ENCODE measurements at places on chromosomes 7 and 10.

DNA sequence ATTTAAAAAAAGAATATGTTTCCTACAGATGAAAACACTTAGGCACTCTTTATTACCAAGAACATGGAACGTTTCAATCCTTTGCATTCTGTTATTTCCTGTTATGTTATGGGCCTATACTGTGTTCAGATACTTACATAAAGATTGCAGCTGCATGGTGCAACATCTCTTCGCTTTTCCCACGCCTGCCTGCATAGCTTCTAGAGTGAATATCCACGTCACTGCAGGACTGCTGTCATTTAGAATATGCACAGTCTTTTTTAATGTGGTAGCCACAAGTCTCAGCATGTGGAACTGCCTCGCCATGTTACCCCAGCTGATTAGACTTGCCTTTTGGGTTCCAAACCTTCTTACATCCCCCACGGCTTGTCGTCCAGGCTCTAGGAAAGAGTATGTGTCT lies 69.6 kb upstream of the GATA3 start:
- no peak for DNase-seq

DNA sequence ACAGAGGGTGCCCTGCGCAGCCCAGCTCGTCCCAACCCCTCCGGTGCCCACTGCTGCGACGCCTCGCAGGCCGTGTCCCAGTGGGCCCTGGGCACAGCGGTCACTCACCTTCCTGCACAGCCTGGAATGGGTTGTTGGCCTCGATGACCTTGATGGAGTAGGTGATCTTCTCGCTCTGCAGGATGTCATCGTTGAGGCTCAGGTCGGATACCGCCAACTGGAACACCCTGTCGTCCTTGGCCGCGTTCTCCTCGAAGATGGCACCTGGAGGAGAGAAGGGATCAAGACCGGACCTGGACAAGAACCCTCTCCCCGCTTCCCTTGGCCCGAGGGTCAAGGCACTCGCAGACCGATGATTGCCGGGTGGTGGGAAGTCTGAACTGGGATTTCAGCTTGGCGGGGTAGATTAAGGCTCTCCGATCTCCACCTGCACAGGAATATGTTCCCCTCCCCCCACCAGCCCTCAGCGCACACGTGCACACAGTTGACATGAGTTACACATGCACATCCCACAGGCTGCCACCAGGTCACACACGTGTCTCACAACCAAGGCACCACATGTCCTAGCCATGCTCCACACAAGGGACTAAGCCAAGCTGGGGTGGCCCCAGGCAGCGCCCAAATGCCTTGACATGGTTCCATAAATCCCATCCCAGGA lies 2.6 kb downstream of the GRID1 start:
- DNase-seq: no peak

GRCh38 chr7:18019555-18019954 lies 8.1 kb downstream of the PRPS1L1 start:
- DNase-seq: no peak

GRCh38 chr7:152674860-152675758 lies 832 bp downstream of the XRCC2 start:
- no peak for DNase-seq

- DNase-seq: no peak
Observed at GRCh38 chr10:124621637-124622036, 122.5 kb downstream of the FAM53B start.

DNA sequence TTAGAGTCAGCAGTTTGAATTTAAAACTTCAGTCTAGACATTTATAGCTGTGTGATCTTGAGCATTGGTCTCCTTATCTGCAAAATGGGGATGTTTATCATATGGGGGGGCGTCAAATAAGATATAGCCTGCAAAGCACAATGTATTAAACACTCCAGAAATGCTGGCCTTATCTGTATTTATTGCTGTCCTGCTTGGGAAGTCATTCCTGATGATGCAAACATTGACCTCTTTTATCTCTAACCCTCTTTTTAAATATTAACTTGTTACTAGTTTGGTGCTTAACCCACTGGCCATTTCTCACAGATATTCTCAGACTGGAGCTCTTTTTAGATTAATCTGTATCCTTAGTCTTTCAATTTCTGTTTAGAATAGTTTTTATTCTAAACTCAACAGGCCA lies 13.2 kb downstream of the MRPS33 start:
- DNase-seq: no peak

GRCh38 chr7:379456-380138 lies 89.6 kb downstream of the FOXL3 start:
- no peak for DNase-seq

GRCh38 chr7:7756577-7756976 lies 38.2 kb upstream of the RPA3 start:
- DNase-seq: no peak

DNA sequence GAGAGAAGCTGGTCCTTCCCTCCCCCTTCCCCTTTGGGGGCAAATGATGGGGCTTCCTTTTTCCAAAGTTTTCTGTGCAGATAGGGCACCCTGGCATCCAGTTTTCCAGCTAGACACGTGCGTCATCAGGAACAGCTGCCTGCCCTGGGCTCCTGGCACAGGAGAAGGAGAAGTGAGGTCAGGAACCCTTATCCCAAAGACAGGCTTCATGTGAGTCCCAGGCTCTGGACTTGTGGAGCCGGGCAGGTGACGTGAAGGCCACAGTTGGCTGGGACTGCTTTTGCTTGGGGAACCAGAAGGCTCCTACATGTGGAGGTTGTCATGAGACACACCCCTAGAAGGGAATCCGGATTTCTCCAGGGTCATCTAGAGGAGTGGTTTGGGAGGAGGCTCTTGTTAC lies 66.5 kb downstream of the RBM20 start:
- DNase-seq: no peak

- DNase-seq: no peak
Observed at GRCh38 chr10:43214956-43215561, 51.8 kb downstream of the RASGEF1A start.

DNA sequence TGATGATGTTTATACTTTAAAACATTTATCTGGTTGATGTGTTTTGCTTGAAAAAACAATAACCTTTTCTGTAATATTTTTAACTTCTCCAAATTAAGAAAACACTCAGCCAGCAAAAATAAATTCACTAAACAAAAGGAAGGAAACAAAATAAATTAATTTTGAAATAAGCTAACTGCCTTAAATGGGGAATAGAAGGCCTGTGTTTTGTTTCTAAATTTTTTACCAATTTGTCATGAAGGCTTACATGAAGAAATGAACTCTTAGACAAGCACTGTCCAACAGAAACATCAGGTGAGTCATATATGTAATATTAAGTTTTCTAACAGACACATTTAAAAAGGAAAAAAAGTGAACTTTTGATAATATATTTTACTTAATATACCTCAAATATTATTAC lies 68.5 kb downstream of the LRRN3 start:
- no peak for DNase-seq

GRCh38 chr10:59770689-59771088 lies 17.4 kb upstream of the MRLN start:
- no peak for DNase-seq

DNA sequence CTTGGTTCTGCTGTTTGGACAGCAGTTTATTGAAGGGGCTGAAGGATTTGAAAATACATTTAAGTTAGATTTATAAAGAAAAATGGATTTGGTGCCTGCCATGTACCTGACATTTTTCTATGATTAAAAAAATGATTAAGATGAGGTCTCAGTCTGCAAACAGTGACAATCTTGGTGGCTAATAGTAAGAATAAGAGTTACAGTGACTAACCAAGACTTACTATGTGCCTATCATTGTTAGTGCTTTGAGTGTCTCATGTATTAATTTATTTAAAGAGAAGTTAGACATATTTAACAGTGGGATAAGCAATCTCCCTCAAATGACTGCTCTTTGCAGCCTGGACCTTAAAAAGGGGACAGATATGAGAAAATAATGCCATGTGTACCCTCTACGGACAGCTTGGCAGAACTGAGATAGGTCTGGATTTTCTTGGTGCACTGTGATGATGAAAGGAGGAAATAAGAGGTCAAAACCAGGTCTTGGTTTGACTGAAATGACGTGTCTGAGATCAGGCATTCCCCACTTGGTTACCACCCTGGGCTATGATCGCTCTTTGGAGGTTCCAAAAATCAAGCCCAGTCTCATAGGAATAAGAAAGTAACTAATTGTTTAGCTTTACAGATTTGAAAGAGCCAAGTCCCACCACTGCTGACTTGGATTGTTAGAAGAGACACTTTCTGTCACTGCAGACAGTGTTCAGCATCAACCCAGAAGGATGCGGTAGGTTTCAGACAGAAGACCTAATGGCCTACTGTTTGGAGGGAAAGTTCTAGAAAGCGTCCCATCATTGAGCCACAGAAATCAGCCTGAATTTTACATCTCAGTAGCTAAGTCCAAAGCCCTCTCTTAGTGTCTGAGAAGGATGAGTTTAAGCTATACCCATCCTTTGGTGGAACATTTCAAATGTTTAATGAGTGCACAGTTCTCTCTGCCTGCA lies 2.1 kb downstream of the CASP7 start:
- DNase-seq: no peak

- DNase-seq: no peak
Observed at GRCh38 chr7:47427051-47427643, 154.8 kb downstream of the TNS3 start.

DNA sequence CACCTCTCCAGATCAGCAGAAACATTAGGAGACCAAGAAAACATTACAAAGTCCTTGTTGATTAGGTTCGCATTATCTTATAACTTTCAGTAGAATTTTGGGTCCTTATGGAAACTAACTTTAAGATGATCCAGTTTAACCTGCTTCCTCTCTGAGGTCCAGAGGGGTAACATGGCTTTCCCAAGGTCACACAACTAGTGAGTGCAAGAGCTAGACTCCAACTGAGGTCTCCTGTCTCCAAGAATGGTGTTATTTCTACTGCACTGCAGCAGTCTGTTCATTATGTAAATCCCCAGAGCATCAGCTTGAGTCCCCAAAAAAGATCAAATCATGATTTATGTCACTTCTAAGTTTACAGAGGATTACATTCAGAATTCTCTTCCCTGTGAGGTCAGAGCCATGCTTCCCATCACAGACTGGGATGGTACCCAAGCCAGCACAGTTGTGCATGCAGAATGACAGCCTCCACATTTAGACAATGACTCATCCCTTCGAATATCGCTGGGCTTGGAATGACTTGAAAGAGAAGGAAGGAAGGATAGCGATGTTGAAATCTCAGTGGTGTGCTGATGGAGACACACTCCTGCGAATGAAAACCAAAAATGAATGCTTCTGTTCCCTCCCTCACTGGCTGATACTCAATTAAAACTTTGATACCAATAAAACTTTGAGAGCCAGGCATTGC lies 163.1 kb upstream of the PLXNA4 start:
- DNase-seq: peak; percentile 52

DNA sequence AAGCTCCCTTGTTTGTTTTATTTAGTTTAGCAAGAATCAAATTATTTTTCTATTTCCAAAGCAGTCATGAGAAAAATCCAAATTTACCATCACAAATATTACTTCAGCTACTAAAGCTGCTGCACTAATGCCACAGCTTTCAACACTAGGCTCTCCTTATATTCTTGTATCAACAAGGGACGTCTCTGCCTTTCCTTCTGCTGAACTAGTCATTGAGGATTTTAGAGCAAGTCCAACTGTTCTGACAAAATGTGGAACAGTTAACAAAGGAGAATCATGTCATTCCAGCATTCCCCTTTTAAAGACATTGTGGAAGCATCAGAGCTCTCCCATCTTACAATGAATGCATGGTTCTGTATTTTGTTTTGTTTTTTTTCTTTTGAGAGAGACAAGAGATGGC lies 28.6 kb downstream of the FAM13C start:
- no peak for DNase-seq

GRCh38 chr10:94735197-94735596 lies 27.3 kb upstream of the CYP2C19 start:
- DNase-seq: no peak

- no peak for DNase-seq
Observed at GRCh38 chr10:26274391-26274790, 57.8 kb downstream of the GAD2 start.

DNA sequence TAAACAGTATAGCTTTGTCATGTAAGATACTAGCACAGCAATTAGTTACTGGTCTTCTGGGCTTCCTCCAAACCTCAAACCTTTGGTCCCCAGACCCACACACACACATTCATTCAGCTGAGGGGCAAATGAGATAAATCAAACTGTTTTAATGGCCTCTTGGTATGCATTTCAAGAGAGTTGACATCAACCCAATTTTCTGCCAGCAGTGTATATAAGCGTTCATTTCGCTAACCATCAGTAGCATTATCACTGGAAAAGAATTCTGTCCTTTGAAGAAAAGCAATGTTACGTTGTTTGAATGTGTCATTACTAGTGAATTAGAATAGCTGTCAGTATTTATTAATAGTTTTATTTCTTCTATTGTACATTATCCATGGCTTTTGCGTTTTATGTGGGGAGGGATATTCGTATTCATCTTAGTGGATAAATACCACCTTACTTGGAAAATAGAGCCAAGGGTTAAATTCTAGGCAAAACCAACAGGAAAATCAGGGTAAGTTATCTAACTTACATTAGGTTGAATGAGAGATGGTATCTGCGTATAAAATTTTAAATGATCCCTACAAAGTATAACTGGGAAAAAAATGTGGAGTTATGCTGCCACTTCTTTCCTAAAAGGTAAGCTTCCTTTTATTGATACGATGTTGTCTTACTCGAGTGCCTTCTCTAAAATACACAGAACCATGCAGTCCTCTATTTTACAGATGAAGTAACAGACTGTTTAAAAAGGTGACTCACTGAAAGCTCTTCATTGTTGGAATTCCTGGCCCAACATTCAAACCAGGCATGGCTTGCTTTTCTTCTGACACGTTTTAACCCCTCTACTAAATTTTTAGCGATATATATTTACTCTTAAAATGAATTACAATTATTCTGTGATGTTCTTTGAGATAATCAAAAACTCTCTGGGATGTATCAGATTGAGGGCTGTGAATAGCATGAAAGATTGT lies 2.0 kb upstream of the ZMYND11 start:
- DNase-seq: no peak

GRCh38 chr7:44073664-44074348 lies 8.4 kb upstream of the PGAM2 start:
- DNase-seq: no peak

DNA sequence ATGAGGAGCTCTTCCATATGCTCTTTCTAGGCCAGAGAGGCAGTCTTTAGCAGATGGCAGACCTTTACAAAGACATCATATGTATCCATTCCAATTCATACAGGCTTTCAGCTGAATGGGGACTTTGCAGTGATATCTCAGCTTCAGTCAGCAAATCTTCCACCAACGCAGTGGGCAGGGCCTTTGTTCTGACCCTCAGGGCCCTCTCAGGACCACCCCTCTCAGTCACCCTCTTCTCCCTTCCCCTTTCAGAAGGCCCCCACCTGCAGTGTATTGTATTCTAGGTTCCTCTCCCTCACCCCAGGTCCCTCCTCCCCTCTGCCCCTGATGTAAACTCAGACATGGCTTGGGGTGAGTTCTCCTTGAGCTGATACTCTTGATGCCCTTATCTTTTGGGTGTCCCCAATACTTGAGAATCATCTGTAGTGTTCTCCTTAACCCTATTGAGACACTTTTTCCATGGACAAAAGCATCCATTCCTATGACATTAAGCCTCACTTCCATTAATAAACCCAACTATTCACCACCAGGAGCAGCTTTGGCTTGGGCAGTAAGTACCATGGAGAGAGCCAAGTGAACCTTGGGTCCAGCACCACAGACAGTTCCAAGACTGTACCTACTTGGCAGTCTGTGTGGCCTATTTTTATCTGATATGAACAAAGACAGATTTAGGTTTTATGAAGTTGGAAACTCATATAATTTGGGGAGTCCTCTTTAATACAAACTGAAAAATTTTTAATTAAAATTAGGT lies 62.7 kb downstream of the ADCYAP1R1 start:
- no peak for DNase-seq

- no peak for DNase-seq
Observed at GRCh38 chr7:45118292-45118691, 6.8 kb upstream of the TBRG4 start.

GRCh38 chr7:28570113-28570969 lies 158.0 kb downstream of the CREB5 start:
- no peak for DNase-seq

- DNase-seq: peak; percentile 24
Observed at GRCh38 chr7:38831259-38831996, 77.6 kb downstream of the VPS41 start.

All from spinal cord (tissue), 10 donors.